ENCODE measurements at places on chromosomes 16 and 17.

DNA sequence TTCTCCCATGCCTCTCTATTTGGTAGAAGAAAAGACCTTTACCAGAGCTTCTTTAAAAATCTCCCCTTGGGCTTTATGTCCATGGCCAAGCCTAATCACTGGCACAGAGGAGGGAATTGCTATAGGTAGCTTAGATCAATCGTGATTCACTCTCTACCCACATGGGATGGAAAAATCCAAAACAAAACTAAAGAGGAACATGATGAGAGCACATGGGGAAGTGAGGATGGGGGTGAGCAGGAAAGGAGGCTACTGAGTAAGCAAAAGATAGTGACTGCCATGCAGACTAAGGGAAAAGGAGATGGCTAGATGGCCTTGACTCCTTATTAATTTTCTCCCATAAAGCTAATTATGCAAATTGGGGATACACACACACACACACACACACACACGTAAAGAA is 201.2 kb downstream of the HS3ST3A1 start:
- no peak for DNase-seq

- no peak for DNase-seq
These were observed 5.1 kb upstream of the KIFC3 start for GRCh38 chr16:57807252-57807967.

GRCh38 chr16:27332105-27332504 is 18.3 kb downstream of the IL4R start:
- no peak for DNase-seq

- peak; percentile 14 for DNase-seq
These were observed 40.0 kb downstream of the CMTM4 start for GRCh38 chr16:66656547-66656946.

DNA sequence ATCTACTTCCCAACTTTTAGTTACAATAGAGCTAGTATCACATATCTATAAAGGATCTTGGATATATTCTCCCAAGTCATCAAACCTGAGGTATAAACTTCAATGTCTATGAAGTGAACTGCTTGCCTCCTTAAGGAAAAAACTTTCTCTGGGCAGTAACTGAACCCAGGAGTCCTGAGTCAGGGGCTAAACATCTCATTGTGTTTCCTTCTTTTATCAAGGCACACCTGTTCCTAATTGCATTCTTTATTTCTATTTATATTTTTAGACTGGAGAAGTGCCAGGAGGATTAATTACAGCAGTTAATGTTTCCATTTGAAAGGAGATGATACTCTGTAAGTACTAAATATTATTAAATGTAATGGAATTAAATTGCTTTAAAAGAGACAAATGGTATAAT is 98.6 kb downstream of the CDH8 start:
- no peak for DNase-seq

DNA sequence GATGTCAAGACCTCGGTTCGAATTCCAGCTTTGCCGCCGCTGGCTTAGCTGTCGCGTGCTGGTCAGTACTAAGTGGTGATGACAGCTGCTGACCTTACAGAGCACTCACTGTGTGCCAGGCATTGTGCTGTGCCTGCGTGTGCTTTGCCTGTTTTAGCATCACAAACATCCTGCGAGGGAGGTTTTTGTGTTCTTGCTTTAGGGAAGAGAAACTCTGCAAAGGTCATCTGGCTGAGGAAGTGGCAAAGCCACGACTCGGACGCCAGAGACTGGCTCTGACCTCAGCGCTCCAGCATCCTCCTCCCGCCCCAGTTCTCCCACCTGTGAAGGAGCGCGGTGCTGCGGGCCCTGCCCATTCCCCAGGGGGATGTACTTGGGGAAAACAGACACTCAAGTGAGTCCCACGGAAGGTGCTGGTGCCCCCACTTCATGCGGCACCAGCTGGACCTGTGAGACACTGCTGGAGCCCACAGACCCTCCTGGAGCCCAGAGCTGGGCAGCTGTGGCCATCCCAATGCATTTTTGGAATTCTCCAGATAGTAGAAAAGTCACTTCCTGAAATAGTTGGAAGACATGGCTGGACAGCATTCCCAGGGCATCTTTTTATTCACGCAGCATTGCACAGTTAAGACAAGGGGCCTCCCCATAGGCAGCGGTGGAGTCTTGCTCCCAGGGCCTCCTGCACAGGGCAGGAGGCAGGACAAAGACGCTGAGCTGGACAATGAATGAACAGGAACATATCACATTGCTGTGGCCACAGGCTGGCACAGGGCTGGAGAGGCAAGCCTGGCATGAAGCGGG is 20.0 kb upstream of the HERPUD1 start:
- DNase-seq, result peak; percentile 83

DNA sequence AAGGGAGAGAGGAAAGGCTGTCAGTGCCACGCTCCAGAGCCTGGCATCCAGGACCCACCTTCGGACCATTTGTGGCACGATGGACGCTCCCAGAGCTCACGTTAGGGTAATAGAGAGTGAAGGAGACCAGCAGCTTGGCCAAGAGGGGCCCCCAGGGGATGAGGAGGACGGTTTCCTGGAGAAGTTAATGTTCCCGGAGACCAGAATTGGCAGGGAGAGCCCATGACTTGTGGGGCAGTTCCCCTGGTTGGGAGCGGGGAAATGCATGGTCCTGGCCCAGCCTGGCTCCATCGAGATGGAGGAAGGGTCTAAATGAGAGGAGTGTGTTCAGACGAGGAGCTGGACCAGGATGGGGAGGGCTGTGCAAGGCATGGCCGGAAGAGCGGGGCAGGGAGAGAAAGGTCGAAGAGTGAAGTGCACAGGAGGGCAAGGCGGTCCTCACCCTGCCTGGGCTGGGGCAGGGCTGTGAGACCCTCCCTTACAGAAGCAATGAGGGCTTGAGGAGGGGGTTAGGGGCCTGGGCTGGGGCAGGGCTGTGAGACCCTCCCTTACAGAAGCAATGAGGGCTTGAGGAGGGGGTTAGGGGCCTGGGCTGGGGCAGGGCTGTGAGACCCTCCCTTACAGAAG is 2.9 kb upstream of the HIC1 start:
- no peak for DNase-seq

DNA sequence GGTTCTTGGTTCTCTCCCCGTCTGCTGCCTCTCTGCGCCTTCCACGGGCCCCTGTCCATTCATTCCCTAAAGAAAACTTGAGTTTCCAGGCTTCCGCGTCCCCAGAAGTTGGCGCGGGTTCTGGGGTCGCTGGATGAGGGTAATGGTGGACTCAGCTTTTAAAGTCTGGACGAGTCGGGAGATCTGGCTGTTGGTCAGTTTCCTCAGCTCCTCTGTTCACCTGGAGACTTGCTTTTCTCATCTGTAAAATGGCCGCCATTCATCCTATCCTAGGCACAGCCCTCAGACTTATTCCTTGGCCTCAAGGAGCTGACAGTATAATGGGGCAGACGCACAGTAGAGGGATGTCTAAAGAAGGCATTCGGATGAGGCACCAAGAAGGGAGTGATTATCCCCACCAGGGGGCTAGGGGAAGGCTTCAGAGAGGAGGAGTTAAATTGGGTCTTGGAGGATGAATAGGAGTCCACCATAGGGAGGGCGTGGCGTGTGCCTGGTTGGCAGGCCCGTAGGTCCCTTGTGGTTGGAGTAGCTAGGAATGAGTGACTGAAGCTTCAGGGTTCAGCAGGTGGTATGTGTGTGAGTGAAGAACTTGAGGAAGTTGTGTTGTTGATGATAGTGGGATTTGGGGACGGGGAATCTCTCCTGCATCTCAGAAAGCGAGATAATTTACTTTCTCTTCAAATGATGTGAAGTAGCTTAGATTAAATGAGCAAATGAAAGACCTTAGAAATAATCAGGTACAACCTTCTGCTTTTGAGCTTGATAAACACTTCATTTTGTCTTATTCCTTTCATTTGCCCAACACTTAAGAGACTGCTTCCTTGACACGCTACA is 652 bp downstream of the VPS35L start:
- DNase-seq, result peak; percentile 12

DNA sequence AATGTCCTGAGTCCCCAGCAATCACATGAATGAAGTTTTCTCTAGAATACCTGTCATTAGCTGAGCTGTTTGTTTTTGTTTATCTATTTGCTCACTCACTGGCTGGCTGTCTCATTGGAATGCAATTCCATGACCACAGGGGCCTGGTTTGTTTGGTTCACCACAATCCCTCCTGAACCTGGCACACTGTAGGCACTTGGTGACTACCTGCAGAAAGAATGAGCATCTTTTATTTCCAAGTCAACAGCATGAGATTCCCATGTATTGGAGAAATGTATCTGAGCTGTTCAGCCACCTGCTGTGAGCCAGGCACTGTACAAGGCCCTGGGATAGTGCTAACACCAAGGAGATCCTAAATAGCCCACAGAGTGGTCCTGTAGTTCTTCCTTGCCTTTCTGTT is 345.1 kb downstream of the XYLT1 start:
- peak; percentile 65 for DNase-seq

DNA sequence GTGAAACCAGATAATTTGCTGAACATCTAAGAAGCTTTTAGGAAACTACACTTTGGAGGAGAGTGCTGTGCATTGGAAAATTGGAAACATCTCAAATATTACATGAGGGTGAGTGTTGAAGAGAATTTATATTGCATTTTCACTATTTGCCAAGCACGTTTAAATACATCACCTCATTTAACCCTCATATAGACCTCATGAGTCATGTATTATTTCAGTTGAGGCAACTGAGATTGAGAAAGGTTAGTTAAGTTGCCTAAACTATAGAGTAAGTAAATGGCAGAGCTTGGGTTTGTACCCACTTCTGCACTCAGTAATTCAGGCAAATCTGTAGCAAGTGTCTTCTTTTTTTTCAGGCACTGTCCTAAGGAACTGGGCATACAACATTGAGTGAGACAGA is 3.7 kb upstream of the NLK start:
- DNase-seq, result no peak

GRCh38 chr17:74663561-74663960 is 40.0 kb upstream of the CD300E start:
- DNase-seq, result no peak

- DNase-seq, result no peak
These were observed 85.1 kb downstream of the PRKCA start for GRCh38 chr17:66387392-66387981.

DNA sequence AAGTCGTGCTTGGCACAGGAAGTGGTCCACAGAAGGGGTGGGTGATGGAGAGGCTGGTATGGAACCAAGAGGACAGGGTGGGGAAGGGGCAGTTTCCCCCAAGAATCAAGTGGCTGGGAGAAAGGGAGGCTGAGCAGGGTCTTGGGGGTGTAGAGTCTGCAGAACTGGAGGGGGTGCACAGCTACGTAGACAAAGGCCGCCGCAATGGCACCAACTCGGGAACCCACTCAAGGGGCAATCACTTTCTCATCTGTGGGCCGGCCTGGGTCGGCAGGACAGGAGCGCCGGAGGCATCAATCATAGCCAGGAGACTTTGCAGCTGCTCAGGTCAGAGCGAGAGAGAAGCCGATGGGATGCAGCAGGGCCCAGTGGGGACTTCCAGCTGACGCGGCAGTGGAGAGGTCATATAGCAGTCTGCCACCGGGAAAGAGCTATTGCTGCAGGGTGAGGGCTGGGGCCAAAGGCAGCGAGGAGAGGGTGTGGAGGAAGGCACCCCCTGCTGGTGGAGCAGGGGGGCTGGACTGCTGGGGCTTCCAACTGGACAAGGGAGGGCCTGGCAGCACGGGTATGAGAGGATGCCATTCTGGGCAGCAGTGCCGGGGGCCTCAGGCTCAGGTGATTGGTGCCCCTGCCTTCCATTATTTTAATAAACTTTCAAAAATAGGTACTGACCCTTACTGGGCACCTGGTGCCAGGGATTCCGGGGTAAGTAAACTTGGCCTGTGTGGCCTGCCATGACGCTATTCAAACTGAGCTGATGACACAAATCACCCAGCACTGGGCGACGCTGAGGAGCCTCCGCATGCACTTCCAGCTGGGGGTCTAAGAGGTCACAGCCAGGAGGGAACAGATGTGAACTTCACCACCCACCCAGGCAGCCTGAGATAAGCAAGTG is 52.5 kb upstream of the MTSS2 start:
- no peak for DNase-seq

DNA sequence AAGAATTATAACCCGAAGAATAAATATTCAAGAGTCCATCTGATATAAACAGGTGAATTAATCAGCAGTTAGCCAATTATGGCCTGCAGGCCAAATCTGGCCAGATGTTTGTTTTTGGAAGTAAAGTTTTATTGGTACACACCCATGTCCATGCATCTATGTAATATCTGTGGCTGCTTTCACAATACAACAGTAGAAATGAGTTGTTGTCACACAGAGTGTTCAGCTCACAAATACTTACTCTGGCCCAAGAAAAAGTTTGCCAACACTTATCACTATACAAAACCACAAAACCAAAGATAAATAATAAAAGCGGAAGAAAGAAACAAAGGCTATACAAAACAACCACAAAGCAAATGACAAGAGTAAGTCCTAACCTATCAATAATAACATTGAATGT is 109.4 kb downstream of the CDYL2 start:
- no peak for DNase-seq

DNA sequence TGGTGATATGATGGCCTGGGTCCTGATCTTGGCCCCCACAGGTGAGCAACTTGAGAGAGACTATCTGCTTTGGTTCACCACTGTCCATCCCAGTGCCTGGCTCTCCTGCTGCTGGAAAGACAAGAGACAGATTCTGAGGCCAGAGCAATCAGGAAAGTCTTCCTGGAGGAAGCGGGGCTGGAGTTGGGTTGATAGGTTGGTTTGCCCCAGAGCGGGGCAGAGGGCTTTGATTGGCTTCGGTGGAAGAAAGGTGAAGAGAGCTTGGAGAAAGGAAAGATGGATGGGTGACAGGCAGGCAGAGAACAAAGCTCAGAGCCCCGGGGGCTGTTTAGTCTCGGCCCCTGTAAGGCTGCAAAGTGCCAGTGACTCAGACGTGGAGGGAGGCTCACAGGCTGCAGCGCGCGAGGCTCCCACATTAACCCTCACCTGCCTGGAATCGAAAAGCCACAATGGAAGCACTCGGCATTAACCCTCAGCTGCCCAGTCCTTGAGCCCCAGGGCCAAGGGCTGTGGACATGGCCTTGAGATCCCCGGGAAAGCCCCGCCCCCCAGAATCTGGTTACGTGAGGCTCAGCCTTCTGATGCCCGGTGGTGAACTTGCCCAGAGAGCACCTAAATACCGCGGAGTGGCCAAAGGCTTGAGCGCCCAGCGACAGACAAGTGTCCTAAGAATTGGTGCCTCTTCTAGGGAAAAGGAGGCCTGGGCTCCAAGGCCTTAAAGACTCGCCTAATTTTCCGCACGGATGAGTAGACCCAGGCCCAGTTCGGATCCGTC is 996 bp upstream of the CPNE2 start:
- peak; percentile 35 for DNase-seq

- DNase-seq, result no peak
These were observed 121.6 kb upstream of the SMURF2 start for GRCh38 chr17:64783556-64784352.

GRCh38 chr16:84307209-84307954 is 12.7 kb downstream of the WFDC1 start:
- no peak for DNase-seq

DNA sequence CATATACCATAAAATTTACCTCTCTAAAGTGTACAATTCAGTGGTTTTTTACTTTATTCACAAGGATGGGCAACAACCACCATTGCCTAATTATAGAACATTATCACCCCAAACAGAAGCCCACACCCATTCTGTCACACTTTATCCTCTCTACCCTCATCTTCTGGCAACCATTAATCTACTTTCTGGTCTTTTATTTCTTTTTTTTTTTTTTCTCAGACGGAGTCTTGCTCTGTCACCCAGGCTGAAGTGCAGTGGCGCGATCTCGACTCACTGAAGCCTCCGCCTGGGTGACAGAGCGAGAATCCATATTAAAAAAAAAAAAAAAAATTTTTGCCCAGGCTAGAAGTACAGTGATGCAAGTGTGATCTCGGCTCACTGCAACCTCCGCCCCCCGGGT is 90.7 kb upstream of the CLEC18B start:
- no peak for DNase-seq
